ENCODE measurements at places on chromosomes 4 and X. TPM values are rescaled to one million over a fixed set of nuclear protein-coding genes. Genes with fewer than 3 reads are reported as not detected.
A peak's percentile ranks its signal among the peaks of the same experiment; 100 is the strongest.

- peaks cover 35% of the 10 kb centered on the region for H3K4me1 ChIP-seq
- DNase-seq = no peak
- H3K36me3 ChIP-seq = no peaks in the 10 kb centered on the region
- H3K27ac ChIP-seq = no peak overlapping the region
- H3K4me3 ChIP-seq = no peak overlapping the region
Measured at GRCh38 chr4:74628852-74629620, 165.3 kb downstream of the BTC start.

- no peak for DNase-seq
- H3K36me3 ChIP-seq = no peaks in the 10 kb centered on the region
- H3K4me1 ChIP-seq = no peaks in the 10 kb centered on the region
- H3K4me3 ChIP-seq = no peak overlapping the region
- H3K27me3 ChIP-seq = no peaks in the 10 kb centered on the region
Measured at GRCh38 chrX:12228862-12229261, 90.6 kb downstream of the FRMPD4 start.

DNA sequence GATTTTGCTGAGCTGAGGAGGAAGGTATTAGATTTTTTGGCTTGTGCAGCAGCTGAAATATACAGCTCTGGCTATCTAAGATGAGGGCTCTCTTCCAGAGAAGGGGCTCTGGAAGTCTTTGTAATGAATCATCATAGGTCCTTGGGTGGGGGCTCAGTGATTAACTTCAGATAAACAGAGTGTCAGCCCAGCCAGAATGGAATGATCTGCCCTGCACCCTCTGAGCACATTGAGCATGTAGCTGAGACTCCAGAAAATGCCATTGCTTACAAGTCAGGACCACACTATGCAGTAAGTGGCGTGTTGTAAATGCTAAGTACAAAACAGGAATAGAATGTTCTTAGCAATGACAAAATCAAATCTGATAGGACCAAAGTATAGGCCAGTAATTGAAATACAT, 836.0 kb downstream of the PDHA2 start:
- H3K27ac ChIP-seq = no peak overlapping the region
- H3K4me3 ChIP-seq = no peak overlapping the region
- peaks cover 16% of the 10 kb centered on the region for H3K4me1 ChIP-seq
- no peak for DNase-seq
- H3K36me3 ChIP-seq = peaks cover 1% of the 10 kb centered on the region
- H3K27me3 ChIP-seq = no peaks in the 10 kb centered on the region

DNA sequence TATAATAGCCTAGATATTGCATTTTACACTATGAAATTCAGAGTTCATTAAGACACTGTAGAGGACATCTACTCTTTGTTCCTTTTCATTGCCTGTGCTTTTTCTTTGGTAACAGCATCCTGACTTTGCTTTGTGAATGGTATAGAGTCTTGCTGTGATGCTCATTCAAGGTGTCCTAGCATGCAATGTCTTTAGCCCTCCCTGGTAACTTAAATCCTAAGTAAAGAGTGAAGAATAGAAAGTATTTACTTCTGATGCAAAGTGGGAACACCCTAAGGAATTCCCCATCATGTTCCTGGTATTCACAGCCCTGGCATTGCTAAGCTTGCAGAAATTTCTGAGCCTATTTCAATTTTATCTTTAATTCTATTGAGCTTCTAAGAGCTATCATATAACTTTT, 400.1 kb downstream of the FAT4 start:
- no peaks in the 10 kb centered on the region for H3K27me3 ChIP-seq
- H3K4me3 ChIP-seq = no peak overlapping the region
- peaks cover 5% of the 10 kb centered on the region for H3K4me1 ChIP-seq
- no peak overlapping the region for H3K27ac ChIP-seq
- no peaks in the 10 kb centered on the region for H3K36me3 ChIP-seq
- no peak for DNase-seq

DNA sequence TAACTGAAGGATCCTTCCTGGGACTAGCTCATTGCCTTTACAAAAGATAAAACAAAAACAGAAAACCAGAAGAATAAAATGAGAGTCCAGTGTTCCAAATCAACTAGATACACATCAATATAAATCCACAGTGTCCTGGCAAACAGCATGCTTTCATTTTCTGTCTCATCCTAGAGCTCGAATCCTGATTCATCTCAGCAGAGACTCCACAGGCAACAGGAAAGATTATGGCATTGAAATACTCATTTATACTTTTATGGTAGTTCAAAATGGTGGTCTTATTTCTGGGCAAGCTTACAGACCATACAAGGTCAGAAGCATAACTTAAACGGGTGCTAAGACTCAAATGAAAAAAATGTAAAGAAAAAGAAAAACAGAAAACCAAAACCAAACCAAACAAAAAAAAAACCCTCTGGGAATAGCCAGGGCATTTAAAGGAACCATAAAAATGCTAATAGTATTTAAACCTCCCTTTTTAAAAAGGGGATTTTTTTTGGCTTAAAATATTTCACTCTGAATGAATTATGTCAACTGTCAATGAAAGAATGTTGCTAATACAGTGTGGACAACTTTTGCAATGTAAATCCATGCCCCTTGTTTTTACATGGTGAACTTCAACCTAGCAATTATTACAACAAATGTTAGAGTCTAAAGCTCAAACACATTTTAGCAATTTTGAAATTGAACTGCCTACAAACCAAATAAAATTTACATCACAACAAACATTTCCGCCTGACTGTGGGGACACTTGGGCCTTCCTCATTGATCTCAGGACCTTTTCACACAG, 57.9 kb downstream of the GPR101 start:
- no peaks in the 10 kb centered on the region for H3K36me3 ChIP-seq
- peak overlapping the region; percentile 2 for H3K27ac ChIP-seq
- DNase-seq = no peak

DNA sequence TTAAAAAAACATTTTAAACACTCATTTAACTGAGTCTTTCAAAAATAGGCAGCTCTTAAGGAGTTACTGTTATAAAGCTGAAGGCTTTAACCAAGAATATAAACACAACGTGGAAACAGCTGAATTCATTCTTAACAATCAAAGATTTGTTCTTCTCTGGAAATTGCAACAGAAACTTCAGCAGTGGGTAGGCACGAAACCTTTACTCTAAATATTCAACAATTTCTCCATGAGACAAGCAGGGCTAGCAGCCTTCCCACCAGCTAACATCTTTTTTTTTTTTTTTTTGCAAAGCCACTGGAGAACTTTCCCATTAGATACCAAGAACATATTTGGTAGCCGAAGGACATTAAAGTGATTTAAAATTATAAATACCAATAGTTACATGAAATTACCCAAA, 78.2 kb upstream of the PRSS48 start:
- no peak for DNase-seq
- H3K27ac ChIP-seq = no peak overlapping the region
- H3K27me3 ChIP-seq = no peaks in the 10 kb centered on the region
- peaks cover 34% of the 10 kb centered on the region for H3K4me1 ChIP-seq

DNA sequence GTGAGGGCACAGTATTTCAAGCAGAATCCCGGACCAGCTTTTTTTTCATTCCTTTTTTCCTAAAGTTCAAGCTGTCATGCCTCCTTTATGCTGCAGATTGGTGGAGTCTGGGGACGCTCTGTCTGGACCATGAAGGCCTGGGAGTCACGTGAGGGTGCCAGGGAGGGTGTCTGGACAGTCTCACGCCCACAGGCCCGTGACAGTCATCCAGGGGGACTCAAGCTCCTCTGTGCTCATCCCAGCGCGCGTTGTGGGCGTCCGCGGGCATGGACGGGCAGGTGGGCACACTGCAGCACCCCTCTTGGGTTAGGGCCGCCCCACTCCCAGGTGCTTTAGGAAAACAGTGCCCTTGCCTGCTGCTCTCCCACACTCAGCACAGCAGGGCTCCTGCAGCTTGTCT, 4.8 kb downstream of the CPZ start:
- no peak overlapping the region for H3K27ac ChIP-seq
- H3K27me3 ChIP-seq = peaks cover 12% of the 10 kb centered on the region
- no peak overlapping the region for H3K4me3 ChIP-seq
- no peaks in the 10 kb centered on the region for H3K36me3 ChIP-seq
- peaks cover 20% of the 10 kb centered on the region for H3K4me1 ChIP-seq

DNA sequence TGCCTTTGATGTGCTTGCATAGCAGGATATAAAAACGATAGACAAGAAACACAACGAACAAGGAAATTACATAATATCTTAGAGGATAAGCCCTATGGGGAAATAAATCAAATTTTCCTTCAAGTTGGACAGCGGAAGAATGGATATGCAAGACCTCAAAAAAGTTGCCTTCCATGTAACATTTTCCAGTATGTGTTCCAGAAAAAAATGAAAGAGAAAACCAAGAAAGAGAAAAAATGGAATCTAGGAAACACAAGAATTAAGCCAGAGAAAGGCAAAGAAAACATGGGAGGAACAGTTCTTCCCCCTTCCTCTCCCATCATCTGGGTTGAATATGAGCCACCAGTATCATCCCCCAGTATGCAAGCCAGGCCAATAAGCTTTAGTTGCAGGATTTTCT, 34.6 kb upstream of the MID1 start:
- H3K27ac ChIP-seq = no peak overlapping the region
- no peaks in the 10 kb centered on the region for H3K27me3 ChIP-seq
- H3K36me3 ChIP-seq = no peaks in the 10 kb centered on the region
- DNase-seq = no peak
- no peaks in the 10 kb centered on the region for H3K4me1 ChIP-seq
- H3K4me3 ChIP-seq = no peak overlapping the region

- DNase-seq = no peak
- H3K27ac ChIP-seq = no peak overlapping the region
- no peaks in the 10 kb centered on the region for H3K27me3 ChIP-seq
- peaks cover 9% of the 10 kb centered on the region for H3K4me1 ChIP-seq
Measured at GRCh38 chr4:15100994-15101695, 98.9 kb downstream of the CPEB2 start.

- no peak overlapping the region for H3K4me3 ChIP-seq
- H3K36me3 ChIP-seq = peaks cover 2% of the 10 kb centered on the region
- DNase-seq = no peak
- no peak overlapping the region for H3K27ac ChIP-seq
Measured at GRCh38 chr4:110292994-110293744, 94.8 kb upstream of the ELOVL6 start.

DNA sequence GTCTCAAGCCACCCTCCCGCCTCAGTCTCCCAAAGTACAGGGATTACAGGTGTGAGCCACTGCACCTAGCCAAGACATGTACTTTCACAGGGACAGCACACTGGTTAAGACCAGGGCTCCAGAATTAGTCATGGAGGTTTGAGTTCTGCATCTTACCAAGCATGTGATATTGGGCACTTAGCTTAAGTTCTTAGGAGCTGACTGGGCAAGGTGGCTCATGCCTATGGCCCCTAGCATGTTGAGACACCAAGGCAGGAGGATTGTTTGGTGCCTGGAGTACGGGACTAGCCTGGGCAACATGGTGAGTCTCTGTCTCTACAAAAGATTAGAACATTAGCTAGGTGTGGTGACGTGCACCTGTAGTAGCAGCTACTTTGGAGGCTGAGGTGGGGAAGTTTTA, 2.6 kb upstream of the TMEM192 start:
- H3K27me3 ChIP-seq = no peaks in the 10 kb centered on the region
- H3K4me1 ChIP-seq = peaks cover 17% of the 10 kb centered on the region
- H3K36me3 ChIP-seq = no peaks in the 10 kb centered on the region
- no peak overlapping the region for H3K27ac ChIP-seq
- H3K4me3 ChIP-seq = no peak overlapping the region
- DNase-seq = no peak

DNA sequence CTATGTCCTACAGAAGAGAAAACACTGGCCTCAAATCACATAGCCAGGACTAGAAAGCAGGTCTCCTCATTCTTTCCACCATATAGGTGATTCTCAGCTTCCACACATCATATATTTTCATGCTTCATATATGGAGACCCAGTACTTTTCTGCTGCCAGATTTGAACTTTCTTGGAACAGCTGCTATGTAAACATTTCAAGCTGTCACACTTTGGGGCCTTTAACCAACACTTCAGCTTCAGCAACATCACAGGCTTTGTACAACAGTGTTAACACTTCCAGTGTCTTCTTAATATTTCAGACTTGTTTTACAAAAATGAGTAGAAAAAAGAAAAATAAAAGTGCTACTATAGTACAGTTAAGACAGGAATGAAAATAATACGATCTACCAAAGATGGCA, 12.6 kb downstream of the SH3RF1 start:
- H3K27me3 ChIP-seq = no peaks in the 10 kb centered on the region
- DNase-seq = no peak
- peaks cover 5% of the 10 kb centered on the region for H3K36me3 ChIP-seq
- no peak overlapping the region for H3K4me3 ChIP-seq
- peaks cover 85% of the 10 kb centered on the region for H3K4me1 ChIP-seq
- peak overlapping the region; percentile 72 for H3K27ac ChIP-seq

- peak overlapping the region; percentile 90 for H3K27ac ChIP-seq
- peaks cover 74% of the 10 kb centered on the region for H3K4me1 ChIP-seq
- no peaks in the 10 kb centered on the region for H3K27me3 ChIP-seq
- H3K36me3 ChIP-seq = no peaks in the 10 kb centered on the region
- DNase-seq = no peak
- no peak overlapping the region for H3K4me3 ChIP-seq
Measured at GRCh38 chrX:107730991-107731766, 44.4 kb downstream of the TSC22D3 start.

- no peaks in the 10 kb centered on the region for H3K4me1 ChIP-seq
- no peak overlapping the region for H3K27ac ChIP-seq
- no peaks in the 10 kb centered on the region for H3K27me3 ChIP-seq
- H3K4me3 ChIP-seq = no peak overlapping the region
- DNase-seq = no peak
Measured at GRCh38 chr4:33975995-33976394, 2268.3 kb downstream of the ARAP2 start.

GRCh38 chrX:142084611-142085010, 120.5 kb downstream of the MAGEC2 start:
- H3K27ac ChIP-seq = no peak overlapping the region
- no peak overlapping the region for H3K4me3 ChIP-seq
- no peaks in the 10 kb centered on the region for H3K27me3 ChIP-seq
- H3K36me3 ChIP-seq = no peaks in the 10 kb centered on the region
- no peaks in the 10 kb centered on the region for H3K4me1 ChIP-seq

- peak overlapping the region; percentile 99 for H3K4me3 ChIP-seq
- peak overlapping the region; percentile 99 for H3K27ac ChIP-seq
- peaks cover 42% of the 10 kb centered on the region for H3K4me1 ChIP-seq
- no peaks in the 10 kb centered on the region for H3K27me3 ChIP-seq
- no peaks in the 10 kb centered on the region for H3K36me3 ChIP-seq
- DNase-seq = peak; percentile 92
Measured at GRCh38 chr4:139556724-139557555, 921 bp upstream of the SETD7 start.

DNA sequence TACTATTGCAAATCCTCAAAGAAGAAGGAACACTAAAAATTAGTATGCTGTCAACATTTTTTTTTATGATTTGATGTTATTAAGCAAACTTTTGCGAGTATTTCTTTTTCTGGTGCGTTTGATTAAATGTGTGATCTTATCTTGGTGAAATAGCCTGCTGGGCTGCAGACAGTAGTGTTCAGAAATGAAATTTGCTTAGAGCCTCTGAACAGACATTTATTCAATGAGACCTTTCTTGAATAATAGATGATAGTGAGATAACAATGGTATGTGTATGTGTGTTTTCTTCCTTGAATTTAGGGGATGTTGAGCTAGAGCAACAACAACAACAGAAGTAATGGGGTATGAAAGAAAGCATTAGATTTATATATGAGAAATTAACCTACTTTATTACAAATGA, 12.7 kb downstream of the ADGRL3 start:
- peaks cover 19% of the 10 kb centered on the region for H3K4me1 ChIP-seq
- no peak overlapping the region for H3K27ac ChIP-seq
- H3K36me3 ChIP-seq = no peaks in the 10 kb centered on the region
- no peak for DNase-seq
- H3K27me3 ChIP-seq = no peaks in the 10 kb centered on the region

The LRIT3 gene
- not detected for total RNA-seq

The LRP2BP gene
- total RNA-seq = 0.49 TPM

The TEX13D gene
- not detected for total RNA-seq

The CT45A5 gene
- not detected for total RNA-seq

The EDNRA gene
- total RNA-seq = 135 TPM

The RTL9 gene
- 0.33 TPM for total RNA-seq

The CYLC1 gene
- not detected for total RNA-seq

The ZNF711 gene
- total RNA-seq = 6.7 TPM

The FAM114A1 gene
- 245 TPM for total RNA-seq

The KIT gene
- total RNA-seq = 3.1 TPM

All from chondrocyte (in vitro differentiated cells).